ENCODE measurements at places on chromosomes 3 and 15.

DNA sequence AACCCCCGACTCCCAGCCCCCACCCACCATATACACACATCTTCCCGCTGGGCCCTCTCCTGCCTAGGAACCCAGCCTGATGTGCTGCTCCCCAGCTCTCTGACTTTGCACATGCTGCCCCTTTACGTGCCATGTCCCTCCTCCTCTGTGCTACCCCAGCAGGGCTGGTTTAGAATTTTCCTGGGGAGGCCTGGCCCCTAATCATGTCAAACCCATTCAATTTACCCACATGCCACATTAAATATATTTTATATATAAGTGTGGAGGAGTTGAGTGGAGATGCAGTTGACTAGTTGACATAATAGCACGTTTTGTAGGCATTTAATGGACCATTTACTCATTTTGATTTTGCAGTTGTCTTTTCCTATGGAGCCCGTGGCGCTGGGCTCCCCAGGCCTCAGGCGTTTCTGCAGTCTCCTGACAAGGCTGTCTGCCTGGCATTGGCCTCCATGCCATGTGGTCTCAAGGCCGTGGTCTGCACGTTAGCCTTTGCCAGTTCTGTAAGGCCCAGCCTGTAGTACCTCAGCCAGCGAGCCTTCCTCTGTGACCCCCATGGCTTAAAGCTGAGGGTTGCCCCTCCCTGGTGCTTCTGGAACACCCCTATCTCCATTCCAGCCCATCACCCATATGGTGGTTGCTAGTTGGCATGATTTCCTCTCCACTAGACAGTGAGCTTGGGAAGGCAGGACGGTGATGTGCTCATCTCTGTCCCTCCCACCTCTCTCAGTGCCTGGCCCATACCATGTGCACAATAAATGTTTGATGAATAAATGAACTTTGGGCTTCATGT lies 155.8 kb downstream of the TLE3 start:
- no peak for DNase-seq

- no peak for DNase-seq
Measured at GRCh38 chr3:122536632-122537001, 21.9 kb upstream of the KPNA1 start.

- DNase-seq: peak; percentile 75
Measured at GRCh38 chr3:87167628-87168456, 59.3 kb upstream of the CHMP2B start.

DNA sequence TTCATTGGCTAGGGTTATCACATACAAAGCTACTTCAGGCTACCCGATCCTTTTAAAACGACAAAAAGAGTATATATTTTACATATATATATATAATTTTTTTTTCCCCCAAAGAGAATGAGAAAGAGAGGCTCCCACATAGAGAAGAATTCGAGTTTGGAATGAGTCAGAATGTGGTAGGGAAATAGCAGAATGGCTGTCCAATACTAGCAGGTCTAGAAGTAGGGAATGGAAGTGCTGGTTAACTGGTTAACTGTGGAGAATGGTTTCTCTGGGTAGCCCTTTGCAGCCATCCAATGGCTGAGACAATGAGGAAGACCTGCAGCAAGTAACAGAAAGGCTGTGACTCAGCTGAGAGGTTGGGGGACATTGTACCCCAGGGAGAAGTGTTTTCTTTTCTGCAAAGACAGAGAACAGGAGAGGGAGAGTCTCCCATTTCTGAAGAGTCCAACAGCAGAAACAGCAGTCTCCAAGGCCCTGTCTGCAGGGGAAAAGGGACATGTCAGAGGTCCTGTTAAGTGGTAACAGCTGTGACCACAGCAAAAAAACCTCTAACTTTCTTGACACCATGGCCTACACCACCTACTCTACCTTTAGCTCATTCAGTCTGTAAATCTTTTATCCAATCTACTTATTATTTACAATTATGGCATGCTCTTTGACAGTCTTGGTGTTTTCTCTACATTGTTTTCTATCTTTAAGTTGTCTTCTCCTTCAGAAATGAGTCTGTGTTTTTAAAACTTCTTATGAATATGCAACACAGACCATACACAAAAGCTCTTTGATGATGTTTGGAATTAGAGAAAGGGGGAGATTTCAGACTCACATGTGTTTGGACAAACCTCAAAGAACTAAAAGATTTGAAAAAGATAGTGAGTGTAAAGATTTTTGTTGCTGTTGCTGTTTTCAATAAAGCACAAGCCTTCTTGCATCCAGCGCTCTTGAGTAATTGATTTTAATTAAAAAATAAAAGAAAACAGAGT lies 116.1 kb upstream of the SLC7A14 start:
- no peak for DNase-seq

DNA sequence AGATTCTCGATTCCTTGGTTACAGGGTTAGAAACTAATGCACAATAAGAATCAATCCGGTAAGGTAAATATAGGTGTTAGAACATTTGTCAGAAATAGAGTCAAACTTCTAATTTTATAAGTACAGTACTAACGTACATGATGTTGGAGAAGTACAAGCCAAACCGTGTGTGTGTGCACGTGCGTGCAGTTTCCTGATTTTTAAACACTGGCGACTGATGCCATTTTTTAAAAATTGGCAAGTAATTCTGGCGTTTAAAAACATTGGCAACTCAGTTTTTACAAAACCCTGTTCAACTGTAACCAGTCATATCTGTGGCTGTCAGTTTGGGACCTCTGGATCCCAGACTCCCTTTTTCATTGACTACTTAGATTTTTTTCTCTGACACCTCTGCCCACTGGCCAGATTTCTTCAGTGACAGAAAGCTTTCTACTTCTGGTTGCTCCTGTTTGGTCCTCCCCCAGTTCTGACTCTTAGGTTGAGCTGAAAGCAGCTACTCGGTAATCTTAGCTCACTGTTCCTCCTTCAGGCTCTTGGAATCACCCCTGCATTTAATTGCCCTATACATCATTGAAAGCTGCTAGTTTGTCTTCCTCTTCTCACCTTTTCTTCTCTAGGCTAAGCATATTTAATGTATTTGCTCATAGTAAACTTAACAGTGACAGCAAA lies 843 bp downstream of the ATG7 start:
- no peak for DNase-seq

- peak; percentile 26 for DNase-seq
Measured at GRCh38 chr15:39594446-39595337, 13.8 kb downstream of the THBS1 start.

DNA sequence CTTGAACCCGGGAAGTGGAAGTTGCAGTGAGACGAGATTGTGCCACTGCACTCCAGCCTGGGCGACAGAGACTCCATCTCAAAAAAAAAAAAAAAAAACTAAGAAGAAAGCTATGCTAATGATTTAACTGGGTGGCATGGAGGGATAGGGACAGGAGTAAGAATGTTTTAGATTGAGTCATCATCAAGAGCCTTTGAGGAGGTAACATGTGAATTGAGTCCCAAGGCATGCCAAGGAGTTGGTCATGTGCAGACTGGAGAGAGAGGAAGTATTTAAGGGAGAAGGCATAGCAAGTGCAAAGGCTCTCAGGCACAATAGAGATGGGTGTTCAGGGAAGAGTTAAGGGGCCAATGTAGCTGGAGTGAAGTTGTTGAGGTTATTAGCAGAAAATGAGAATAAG lies 9.1 kb downstream of the BNC1 start:
- DNase-seq: peak; percentile 59

GRCh38 chr3:51099794-51100535 lies 285.1 kb upstream of the MANF start:
- DNase-seq: peak; percentile 78

- no peak for DNase-seq
Measured at GRCh38 chr3:100898681-100899080, 94.5 kb downstream of the ABI3BP start.

GRCh38 chr15:32956711-32957110 lies 237.8 kb downstream of the FMN1 start:
- DNase-seq: no peak

GRCh38 chr3:53005854-53006513 lies 39.9 kb downstream of the SFMBT1 start:
- no peak for DNase-seq

- peak; percentile 82 for DNase-seq
Measured at GRCh38 chr3:156787926-156788663, 38.1 kb upstream of the LEKR1 start.

DNA sequence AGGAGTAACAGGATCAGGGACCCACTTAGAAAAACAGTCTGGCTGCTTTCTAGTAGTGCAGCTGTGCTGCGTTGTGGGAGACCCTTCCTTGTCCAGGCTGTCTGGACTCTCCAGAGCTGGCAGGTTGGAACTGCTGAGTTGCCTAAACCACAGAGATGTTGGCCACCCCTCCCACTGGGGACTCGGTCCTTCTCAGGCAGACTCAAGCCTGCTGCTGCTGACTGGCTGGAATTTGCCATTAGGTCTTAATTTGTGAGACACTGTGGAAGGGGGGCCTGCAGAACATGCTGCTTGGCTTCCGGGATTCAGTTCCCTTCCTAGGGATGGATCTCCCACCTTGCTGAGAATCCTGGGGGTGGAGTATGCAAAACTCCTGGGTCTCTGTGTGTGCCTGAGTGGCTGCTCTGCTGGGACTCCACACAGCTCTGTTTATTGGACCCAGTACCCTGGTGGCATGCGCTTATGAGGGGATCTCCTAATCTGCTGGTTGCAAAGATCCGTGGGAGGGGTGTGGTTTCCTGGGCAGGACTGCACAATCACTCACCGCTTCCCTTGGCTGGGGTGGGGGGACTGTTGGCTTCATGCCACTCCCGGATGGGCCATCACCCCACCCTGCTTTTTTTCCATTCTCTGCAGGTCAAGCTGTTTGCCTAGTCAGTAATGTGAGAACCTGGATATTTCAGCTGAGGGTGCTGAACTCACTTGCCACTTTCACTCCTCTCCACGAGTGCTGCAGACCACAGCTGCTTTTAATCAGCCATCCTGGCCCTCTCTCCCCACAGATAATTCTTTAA lies 150.5 kb downstream of the CFAP20DC start:
- DNase-seq: peak; percentile 5

GRCh38 chr15:23411841-23412240 lies 35.2 kb downstream of the GOLGA6L2 start:
- no peak for DNase-seq

GRCh38 chr3:160754371-160754854 lies 1.6 kb upstream of the PPM1L start:
- DNase-seq: peak; percentile 71

- no peak for DNase-seq
Measured at GRCh38 chr15:100207053-100207452, 134.7 kb downstream of the ADAMTS17 start.

DNA sequence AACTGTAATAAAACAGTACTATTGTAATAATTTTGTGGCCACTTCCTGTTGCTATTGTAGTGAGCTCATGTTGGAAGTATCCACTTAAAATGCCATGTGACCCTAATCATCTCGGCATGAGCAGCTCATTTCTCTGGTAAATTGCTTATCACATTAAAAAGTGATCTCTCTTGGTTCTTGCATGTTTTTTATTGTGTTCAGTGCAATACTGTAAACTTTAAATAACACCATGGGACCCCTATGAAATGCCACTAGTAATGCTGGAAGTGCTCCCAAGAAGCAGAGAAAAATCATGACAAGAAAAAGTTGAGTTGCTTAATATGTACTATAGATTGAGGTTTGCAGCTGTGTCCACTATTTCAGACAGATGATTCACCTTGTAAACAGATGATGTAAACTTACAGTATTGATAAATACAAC lies 45.6 kb downstream of the NMD3 start:
- peak; percentile 64 for DNase-seq

DNA sequence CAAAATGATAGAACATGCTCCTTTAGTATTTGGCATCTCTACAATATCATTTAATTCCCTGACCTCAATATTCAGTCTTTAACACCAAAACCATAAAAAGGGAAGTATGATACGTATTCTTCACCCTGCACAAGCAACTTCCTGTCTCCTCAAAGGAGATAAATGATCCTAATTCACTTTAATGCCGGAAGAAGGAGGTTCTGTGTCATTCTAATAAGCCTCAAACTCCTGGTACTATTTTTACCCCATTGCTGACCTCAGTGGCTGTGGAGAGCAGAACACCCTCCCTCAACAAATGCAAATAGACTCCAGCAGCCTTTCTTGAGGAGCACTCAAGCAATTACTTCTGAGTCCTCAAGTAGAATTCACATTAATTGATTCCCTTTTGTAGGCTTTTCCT lies 173.3 kb downstream of the TMEM108 start:
- DNase-seq: no peak

DNA sequence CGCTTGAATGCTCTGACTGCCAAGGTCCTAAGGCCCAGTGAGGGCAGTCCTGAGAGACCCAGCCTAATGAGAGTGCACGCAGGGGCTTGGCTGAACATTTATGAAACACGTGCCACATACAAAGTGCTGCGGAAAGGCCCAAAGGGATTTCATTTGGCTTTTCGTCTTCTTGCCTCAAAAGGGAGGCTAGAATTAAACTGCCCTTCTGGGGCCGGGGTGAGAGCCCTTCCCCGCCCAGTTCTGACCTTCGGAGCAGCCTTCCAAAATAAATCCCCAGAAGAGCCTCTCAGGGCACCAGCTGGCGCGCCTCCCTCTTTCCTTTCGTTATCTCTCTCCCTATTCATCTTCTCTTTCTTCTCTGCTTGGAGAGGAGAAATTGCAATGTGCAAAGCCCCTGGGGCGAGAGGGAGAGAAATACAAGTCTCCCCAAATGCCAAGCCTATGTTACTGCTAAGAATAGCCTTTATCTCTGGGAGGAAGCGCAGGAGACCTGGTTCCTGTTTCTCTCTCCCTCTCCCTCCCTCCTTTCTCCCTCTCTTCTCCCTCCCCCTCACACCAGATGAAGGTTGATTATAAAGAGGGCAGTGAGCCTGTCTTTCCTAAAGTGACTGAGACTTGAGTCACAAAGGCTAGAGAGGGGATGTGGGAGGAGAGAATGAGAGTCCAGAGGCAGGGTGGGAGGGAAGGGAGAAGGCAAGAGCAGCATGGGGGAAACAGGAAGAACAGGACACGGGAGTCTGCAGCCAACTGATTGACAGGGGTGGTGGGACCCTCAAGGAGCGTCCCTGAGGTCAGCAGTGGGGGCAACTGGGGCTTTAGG lies 36.7 kb upstream of the NDUFB4 start:
- DNase-seq: peak; percentile 75

DNA sequence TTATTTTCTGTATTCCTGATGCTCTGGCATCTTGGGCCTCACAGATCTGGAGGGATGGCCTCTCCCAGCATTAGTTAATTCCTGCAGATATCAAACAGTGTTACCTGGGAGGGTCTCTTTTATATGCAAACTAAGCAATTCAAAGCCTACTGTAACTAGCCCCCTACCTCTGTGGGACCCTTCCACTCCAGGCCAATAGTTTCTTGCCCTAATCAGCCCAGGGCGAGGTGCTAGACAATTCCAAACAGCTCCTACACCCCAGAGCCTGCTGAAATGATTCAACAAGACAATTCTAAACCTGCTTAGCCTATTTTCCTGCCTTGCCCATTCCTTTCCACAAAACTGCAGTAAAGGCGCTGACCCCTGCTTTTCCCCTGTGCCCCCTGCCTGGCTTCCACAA lies 106.6 kb upstream of the IGSF10 start:
- DNase-seq: no peak

Data from astrocyte of the hippocampus (primary cell).